ENCODE measurements at places on chromosomes 3 and 15. TPM values are rescaled to one million over a fixed set of nuclear protein-coding genes. Genes with fewer than 3 reads are reported as not detected.

GRCh38 chr15:47736143-47736786 is 19.0 kb downstream of the SEMA6D start:
- H3K27me3 ChIP-seq, result peaks cover 1% of the 10 kb centered on the region
- no peak overlapping the region for H3K27ac ChIP-seq
- DNase-seq, result no peak
- H3K4me3 ChIP-seq, result no peak overlapping the region

- no peaks in the 10 kb centered on the region for H3K36me3 ChIP-seq
- H3K27ac ChIP-seq, result no peak overlapping the region
- H3K4me1 ChIP-seq, result peaks cover 7% of the 10 kb centered on the region
- peaks cover 26% of the 10 kb centered on the region for H3K27me3 ChIP-seq
- no peak overlapping the region for H3K4me3 ChIP-seq
Measured at GRCh38 chr3:168100777-168101492, 5.2 kb upstream of the GOLIM4 start.

- H3K4me3 ChIP-seq, result peak overlapping the region; percentile 88
- H3K4me1 ChIP-seq, result peaks cover 69% of the 10 kb centered on the region
- DNase-seq, result no peak
Measured at GRCh38 chr15:74789171-74789631, 7.3 kb downstream of the CSK start.

DNA sequence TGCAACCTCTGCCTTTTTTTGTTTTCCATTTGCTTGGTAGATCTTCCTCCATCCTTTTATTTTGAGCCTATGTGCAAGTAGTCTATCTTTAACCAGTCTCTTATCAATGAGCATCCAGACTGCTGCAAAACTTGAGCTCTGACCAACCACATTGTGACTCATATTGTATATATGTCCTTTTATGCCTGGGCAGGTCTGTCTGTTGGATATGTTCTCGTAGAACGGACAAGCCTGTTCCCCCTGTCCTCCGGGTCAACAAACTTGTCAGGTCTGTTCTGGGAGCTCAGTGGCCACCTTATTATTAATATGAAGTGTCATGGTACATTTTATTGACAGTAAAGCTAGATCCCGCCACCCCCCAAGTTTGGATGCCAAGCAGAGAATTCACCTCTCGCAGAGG is 252.9 kb upstream of the ST8SIA2 start:
- peaks cover 1% of the 10 kb centered on the region for H3K36me3 ChIP-seq
- no peak overlapping the region for H3K4me3 ChIP-seq
- H3K4me1 ChIP-seq, result peaks cover 2% of the 10 kb centered on the region
- no peaks in the 10 kb centered on the region for H3K27me3 ChIP-seq
- no peak for DNase-seq

- H3K36me3 ChIP-seq, result peaks cover 56% of the 10 kb centered on the region
- peak overlapping the region; percentile 43 for H3K4me3 ChIP-seq
- H3K27ac ChIP-seq, result peak overlapping the region; percentile 74
- H3K4me1 ChIP-seq, result peaks cover 80% of the 10 kb centered on the region
- no peaks in the 10 kb centered on the region for H3K27me3 ChIP-seq
Measured at GRCh38 chr15:25852661-25853524, 10.2 kb downstream of the ATP10A start.

PODXL2 gene
- total RNA-seq, result 2.2 TPM

DNA sequence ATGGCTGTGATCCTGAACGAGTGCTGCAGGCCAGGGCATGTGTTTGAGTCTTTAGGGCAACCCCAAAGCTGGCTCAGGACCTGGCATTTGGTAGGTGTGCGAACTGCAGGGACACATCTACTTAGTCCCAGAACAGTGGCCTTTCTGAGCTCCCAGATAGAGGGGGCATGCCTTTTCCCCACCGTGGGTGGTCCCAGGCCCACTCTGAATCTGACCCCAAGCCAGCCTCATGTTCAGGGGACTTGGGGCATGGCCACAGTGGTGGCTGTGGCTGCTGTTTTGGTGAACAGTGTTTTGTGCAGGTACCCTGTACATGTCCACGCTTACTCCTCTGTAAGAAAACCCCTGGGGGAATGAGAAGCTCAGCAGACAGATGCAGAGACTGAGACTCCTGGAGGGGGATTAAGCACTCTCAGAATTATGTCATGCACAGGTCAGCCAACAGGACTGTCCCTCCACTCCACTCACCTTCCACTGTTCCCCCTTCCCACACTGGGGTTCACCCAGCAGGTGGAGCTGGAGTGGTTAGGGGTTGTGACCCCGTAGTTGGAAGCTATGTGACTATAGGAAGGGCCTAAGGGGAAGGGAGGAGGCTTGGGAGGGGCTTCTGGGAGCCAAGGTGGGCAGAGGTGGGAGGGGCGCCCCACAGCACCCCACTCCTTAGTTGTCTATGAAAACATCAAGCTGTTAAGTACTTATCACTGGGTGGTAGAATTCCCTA is 16.4 kb downstream of the ESYT3 start:
- H3K27ac ChIP-seq, result no peak overlapping the region
- peaks cover 2% of the 10 kb centered on the region for H3K4me1 ChIP-seq
- no peaks in the 10 kb centered on the region for H3K36me3 ChIP-seq
- H3K27me3 ChIP-seq, result peaks cover 8% of the 10 kb centered on the region

DNA sequence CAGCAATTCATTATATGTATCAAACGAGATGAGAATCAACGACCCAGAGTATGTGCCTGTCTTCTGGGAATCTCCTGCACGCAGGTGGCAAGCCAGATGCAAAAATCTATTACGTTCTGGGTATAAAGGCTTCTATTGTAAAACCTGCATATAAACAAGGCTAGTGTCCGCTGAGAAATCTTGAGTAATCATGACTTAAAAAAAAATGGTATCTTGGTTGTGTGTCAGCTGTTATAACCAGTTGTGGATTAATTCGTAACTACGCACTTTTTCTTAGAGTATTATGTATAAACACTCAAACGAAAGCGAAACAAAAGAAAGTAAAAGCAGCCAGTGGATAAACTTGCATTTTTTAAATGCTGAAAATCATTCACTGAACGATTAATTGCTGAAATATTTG is 509.1 kb downstream of the RSL24D1 start:
- no peaks in the 10 kb centered on the region for H3K4me1 ChIP-seq
- DNase-seq, result no peak

CLSTN2 gene
- not detected for total RNA-seq

ERICH6 gene
- 0.23 TPM for total RNA-seq

GRCh38 chr15:63025460-63025859 is 17.1 kb upstream of the TPM1 start:
- no peak overlapping the region for H3K4me3 ChIP-seq
- DNase-seq, result no peak
- no peak overlapping the region for H3K27ac ChIP-seq
- H3K27me3 ChIP-seq, result peaks cover 12% of the 10 kb centered on the region

DNA sequence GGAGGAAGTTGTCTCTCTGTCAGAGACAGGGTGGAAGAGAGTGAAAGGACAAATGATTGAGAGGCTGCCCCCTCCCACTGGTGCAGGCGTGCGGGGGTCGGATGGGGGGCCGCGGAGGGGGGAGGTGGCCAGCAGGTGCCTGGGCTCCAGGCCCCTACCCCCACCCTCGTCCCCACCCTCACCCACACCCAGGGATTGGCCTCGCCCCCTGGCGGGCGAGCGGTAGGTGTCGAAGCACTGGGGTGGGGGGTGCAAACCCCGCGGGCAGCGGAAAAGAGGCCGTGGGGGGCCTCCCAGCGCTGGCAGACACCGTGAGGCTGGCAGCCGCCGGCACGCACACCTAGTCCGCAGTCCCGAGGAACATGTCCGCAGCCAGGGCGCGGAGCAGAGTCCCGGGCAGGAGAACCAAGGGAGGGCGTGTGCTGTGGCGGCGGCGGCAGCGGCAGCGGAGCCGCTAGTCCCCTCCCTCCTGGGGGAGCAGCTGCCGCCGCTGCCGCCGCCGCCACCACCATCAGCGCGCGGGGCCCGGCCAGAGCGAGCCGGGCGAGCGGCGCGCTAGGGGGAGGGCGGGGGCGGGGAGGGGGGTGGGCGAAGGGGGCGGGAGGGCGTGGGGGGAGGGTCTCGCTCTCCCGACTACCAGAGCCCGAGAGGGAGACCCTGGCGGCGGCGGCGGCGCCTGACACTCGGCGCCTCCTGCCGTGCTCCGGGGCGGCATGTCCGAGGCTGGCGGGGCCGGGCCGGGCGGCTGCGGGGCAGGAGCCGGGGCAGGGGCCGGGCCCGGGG is at the start of gene KAT2B:
KAT2B (plus strand) TSS at position 682 of the 783 bp plus-strand sequence; CDS start at position 714, 32 bp downstream.
- H3K36me3 ChIP-seq, result peaks cover 13% of the 10 kb centered on the region
- peak; percentile 87 for DNase-seq
- H3K4me1 ChIP-seq, result peaks cover 42% of the 10 kb centered on the region
- peak within 1 kb of the TSS; percentile 96 for H3K4me3 ChIP-seq

- H3K4me3 ChIP-seq, result no peak overlapping the region
- no peak for DNase-seq
- H3K27ac ChIP-seq, result no peak overlapping the region
Measured at GRCh38 chr15:80533790-80534333, 129.7 kb downstream of the ARNT2 start.

DNA sequence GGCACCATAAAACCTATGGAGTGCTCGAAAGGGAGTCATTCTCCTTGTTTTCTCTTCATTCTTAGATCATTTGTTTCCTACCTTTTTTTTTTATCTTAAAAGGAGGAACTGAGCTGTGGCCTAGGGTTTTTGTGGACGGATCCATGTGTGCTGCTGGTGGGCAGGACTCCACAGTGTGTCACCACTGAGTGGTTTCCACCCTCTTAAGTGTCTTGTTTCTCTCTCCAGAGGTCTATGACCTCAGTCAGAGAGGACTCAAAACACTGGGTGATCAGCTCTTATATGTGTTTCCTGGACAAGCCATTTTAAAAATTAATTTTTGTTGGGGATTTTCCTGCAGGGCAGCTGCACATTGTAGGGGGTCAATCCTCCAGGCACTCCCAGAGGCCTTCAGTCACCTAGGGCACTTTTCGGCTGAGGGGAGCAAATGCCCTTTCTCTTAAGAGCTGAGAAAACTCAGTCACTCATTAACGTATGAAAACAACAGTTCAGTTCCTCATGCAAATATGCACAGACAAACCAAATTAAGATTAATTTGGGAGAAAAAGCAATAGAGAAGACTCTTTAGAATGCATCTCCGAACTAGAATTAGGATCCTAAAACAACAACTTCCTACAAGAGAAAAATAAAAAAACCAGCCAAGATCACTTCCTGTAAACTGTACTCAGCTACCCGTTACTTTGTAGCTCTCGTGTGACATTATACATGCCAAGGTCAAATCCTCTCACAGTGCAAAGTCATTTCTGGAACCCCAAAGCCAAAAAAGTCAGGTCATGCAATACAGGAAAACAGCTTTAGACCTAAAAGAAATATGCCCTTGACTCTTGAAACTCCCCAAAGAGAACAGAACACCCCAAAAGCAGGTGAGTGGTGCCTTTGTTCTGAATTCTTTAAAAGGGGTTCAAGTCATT is 27.6 kb upstream of the FAM3D start:
- H3K4me3 ChIP-seq, result no peak overlapping the region
- no peak overlapping the region for H3K27ac ChIP-seq
- peaks cover 1% of the 10 kb centered on the region for H3K4me1 ChIP-seq
- no peaks in the 10 kb centered on the region for H3K27me3 ChIP-seq
- H3K36me3 ChIP-seq, result no peaks in the 10 kb centered on the region

DNA sequence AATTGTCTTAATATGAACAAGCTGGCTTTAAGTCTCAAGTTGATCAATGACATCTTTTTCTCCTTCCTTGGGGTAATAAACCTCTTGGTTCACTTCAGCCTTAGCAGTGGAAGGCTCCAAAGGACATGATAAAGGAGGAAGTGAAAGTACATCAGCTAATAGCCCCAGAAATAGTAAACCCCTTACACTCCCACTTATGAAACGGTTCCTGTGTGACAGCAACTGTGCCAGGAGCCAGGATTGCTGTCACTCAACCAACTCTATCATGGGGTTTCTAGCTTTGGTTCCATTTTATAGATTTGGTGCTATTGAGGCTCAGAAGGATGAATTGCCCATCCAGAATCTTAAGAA is 216.7 kb downstream of the ABHD5 start:
- H3K4me3 ChIP-seq, result no peak overlapping the region
- peaks cover 10% of the 10 kb centered on the region for H3K27me3 ChIP-seq
- no peaks in the 10 kb centered on the region for H3K4me1 ChIP-seq

GRCh38 chr3:70421506-70421905 is 109.1 kb upstream of the MDFIC2 start:
- H3K4me1 ChIP-seq, result no peaks in the 10 kb centered on the region
- DNase-seq, result no peak
- H3K27me3 ChIP-seq, result peaks cover 9% of the 10 kb centered on the region
- H3K27ac ChIP-seq, result no peak overlapping the region
- H3K36me3 ChIP-seq, result no peaks in the 10 kb centered on the region

FYCO1 gene
- total RNA-seq, result 37.9 TPM

DNA sequence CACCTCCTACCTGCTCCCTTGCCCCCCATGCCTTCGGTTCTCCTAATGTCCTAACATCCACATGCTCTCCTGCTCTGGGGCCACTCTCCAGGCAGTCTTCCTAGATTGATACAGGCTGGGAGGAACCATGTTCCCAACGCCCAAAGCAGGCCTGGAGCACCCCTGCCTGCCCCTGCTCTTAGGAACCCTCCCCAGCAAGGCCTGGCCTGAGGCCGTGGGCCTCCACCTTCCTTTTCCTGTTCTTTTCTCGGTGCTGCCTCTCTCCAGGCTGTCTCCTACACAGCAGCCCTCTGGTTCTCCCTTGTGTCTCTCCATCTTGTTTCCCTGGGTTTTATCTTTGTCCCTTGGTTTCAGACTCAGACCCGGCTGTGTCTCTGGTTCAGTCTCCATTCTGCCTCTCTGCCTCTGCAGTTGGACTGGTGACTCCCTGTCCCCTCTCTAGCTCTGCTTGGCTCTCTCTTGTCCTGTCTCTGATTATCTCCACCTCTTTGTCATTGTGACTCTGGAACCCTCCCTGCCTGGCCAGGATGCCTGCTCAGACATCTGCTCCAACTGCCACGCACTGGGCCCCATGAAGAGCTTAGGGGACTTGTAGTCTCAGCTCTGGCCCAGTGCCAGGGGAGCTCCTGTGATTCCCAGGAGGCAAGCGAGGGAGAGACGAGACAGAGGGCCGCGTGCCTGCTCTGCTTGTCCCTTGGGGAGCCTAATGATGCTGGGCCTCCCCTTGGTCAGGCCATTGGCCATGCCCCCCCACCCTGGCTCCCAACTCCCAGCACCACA is 26.0 kb upstream of the RPL29 start:
- H3K4me3 ChIP-seq, result no peak overlapping the region
- peaks cover 2% of the 10 kb centered on the region for H3K4me1 ChIP-seq
- no peak for DNase-seq
- no peak overlapping the region for H3K27ac ChIP-seq
- H3K36me3 ChIP-seq, result no peaks in the 10 kb centered on the region
- no peaks in the 10 kb centered on the region for H3K27me3 ChIP-seq
